ENCODE measurements at places on chromosomes 3 and 15.
A peak's percentile ranks its signal among the peaks of the same experiment; 100 is the strongest.

- DNase-seq, result peak; percentile 78
Observed at GRCh38 chr15:75661100-75661755, 13.5 kb downstream of the SNX33 start.

GRCh38 chr3:171747223-171747920 lies 62.9 kb downstream of the PLD1 start:
- DNase-seq, result peak; percentile 27

GRCh38 chr3:155449613-155450267 lies 156.3 kb upstream of the STRIT1 start:
- DNase-seq, result no peak

DNA sequence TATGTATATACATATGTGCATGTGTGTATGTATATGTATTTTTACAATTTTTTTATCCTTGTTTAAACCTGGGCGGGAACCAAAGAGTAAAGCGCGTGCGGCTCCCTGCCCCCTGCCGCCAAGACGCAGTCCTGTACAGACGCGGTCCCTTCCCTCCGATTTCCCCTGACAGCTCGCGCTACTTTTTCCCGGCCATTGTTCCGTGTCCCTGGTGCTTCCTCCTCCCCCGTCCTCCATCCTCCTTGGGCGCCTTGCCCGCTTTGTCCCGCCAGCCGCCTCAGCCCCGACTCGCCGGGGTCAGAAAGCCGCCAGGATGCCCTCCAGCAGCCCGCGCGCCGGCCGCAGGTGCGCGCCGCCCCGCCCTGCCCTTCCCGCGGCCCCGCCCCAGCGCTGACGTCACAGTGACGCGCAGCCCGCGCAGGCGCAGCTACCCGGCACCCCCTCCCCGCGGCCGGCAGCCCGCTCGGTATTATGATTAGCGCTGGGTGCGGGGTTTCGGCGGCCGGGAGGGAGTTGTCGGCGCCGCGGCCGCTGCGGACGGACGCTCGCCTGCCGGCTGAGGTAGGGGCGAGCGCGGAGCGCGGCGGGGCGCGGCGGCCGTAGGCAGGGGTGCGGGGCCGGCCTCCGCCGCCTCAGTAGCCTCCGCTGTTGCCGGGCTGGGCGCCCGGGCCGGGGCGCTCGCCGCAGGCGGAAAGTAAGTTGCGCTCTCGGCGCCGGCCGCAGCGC lies at the start of gene SNRK:
SNRK (plus strand) TSS at position 426 of the 726 bp plus-strand sequence. CDS start 16,664 bp downstream, outside the sequence.
- DNase-seq, result peak; percentile 94

DNA sequence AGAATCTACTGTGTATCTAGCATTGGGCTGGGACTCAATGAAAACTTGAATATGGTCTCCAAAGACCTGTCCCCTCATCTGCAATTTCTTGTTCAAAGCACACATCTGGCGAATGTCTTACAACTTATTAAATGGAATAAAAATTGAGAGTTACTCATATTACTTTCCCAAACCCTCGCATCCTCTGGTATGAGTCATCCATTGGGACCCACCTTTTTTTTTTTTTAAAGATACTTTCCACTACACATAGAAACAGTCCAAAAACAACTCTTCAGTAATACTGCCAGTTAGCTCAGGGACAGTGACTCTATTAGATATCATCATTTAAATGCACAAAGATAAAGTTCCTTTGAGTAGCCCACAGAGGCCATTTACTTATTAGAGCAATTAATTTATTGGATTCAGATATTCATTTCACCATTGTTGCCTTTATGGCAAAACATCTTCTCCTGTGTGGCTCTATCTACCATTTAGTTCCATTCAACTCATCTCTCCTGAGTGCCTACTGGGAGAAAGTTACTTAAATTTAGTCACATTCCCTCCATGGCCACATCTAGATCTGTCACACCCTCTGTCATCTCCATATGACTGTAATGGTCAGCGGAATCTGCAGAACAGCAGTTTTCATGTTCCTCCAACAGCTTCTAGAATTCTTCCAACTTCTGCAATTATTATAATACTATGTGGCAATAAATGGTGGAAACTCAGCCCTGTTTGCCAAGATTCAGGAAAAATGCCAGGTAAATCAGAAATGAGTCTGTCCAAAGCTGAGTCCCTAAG lies 77.9 kb upstream of the ARHGEF3 start:
- no peak for DNase-seq

DNA sequence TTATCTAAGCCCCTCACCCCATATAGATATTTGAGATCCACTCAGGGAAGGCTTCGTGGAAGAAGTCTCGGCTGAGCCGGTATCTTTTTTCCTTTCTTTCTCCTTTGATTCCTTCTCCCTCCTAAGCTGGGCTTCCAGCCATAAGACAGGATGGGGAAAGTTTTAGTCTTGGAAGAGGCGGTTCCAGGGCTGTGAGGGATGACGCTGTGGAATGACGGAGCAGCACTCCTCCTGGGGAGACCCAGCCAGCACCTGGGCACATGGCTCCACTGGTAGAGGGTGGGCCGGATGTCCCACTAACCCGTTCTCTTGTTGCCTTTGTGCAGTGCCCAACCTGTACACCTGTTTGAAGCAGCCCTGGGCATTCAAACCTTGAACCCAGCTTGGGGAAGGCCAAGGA lies 43.2 kb upstream of the FAM107A start:
- DNase-seq, result no peak

DNA sequence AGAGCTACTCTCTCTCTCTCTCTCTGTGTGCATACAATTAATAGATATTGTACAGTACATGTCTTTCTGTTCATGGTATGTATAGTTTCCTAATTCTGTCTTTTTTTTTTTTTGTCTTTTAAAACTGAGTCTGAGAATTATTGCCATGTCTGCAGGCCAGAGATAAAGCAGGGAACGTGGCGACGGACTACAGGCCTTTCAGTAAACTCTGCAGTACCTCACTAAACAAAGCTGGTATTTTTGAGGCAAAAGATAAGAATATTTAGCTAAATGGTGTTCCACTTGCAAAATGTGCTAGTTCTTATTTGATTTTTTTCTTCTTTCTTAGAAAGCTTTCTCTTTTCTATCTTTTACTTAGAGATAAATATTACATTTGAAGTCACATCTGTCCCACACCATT lies 44.0 kb upstream of the EHHADH start:
- DNase-seq, result no peak

GRCh38 chr15:39515765-39516164 lies 65.1 kb upstream of the THBS1 start:
- DNase-seq, result no peak

DNA sequence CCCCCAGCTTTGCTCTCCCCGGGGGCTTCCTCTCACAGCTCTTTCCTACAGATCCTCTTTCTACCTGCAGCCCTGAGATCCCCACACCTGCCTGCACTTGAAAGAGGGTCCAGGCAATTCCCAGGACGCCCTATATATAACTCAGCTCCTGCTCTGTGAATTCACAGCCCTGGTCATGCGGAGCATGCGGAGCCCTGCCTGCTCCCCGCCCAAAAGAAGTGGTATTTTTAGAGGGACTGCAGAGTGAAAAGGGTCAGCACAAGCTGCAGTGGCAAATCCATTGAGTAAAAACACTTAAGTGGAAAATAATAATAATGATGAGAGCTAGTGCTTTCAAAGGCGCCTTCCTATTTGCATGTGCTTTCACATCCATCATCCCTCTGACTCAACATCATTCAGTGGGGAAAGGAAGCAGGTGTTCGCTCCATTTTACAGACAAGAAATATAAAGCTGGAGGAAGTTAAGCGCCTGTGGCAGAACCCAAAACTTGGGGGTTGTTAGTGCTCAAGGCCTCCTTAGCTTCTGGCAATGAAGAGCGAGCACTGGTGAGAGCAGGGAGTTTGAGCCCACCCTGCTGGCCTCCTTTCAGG lies 76.3 kb upstream of the LIPC start:
- no peak for DNase-seq
